ENCODE measurements at places on chromosomes 12 and 14.

- DNase-seq = no peak
Measured at GRCh38 chr14:51369814-51370213, 129.8 kb downstream of the TMX1 start.

- no peak for DNase-seq
Measured at GRCh38 chr14:34872822-34873588, 2.2 kb downstream of the BAZ1A start.

GRCh38 chr12:124713041-124713435, 145.6 kb upstream of the NCOR2 start:
- no peak for DNase-seq

DNA sequence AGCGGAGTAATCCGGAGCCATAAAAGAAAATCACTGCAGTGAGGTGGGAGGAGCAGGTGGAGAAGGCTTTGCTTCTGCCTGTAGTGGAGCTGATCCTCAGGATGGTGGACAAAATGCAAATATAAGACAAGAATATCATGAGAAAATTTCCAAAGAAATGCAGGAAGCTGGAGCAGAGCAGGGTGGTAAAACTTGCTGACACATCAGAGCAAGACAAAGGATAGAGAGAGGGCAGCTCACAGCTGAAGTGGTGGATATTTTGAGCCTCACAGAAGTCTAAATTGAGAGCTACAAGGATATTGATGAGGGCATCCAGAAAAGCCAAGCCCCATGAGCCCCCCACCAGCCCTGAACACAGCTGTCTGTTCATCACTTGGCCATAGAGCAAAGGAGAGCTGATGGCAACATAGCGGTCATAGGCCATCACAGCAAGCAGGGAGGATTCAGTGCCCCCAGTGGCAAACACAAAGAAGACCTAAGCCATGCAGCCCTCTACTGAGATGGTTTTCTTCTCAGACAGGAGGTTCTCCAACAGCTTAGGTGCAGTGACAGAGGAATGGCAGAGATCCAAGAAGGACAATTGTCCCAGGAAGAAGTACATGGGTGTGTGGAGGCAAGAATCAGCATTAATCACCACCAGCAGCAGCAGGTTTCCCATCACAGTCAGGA, 30.0 kb upstream of the ANP32D start:
- DNase-seq = peak; percentile 14

DNA sequence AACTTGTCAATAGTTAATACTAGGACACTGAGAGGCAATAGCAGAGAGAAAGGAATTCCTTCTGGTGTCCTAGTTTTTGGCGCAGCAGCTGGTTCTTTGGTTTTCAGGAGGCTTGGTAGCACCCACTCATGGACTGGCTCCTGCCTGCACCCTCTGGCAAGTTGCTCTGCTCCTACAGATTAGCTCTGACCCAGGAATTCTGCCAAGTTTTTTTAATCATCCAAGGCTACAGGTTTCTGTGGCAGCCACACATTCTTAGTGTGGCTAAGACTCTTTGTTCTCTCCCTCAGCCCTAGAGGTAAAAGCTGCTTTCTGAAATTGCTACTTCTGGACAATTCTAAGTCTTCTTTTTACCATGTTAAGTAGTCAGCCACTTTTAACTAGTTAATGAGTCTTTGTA, 72.0 kb upstream of the FKBP4 start:
- no peak for DNase-seq

DNA sequence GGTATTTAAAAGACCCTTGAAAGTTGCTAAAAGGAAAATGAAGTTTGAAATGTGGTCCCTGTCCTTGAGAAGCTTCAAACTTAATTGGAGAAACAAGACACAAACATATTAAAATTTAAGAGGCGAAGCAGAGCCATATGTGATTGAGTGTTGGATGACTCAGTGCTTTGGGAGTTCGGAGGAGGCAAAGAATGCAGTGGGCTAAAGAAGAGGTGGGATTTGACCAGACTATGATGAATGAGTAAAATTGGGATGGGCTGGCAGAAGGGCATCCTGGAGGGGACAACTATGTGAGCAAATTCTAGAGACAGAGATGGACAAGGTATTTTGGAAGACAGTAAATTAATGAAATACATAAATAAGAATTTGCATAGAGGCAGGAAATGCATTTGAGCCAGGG, 358.6 kb downstream of the EGLN3 start:
- no peak for DNase-seq

DNA sequence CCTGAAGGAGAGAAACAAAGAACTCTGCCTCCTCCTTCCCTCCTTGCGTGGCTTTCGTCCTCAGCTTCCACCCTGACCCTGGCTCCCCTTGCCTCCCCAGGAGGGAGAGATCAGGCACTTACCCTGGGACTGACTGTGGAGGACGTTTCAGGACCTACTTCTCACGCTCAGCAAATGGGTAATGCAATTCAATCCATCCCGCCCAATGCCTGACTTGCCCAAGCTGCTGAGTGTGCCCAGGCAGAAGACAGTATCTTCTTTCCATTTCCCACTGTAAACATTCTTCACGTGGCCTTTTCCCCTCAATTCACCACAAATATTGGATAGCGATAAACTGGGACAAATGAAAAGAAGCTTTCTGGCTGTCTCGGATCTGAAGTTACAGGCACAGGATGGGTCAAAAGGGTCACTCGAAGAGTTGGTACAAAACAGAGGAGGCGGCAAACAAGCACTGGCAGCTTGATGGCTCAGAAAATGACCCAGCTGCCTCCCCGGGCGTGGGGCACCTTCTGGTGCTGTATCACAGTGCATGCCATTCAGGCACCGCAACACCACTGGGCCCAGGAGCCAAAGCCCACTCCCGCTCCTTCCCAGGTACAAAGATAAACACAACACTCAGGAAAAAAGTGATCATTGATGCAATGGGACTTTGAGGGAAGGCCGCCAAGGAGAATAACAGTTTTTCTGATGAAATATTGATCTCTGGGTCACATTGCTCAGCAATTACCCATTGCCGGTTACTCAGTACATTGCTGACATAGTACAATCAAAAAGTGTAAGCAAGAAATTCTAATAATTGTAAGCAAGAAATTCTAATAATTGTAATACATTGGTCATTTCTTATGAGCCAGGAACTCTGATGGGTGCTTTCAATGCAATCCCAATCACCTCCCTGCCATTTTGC, 65.8 kb downstream of the TRIM9 start:
- DNase-seq = peak; percentile 47

Data from retina (tissue), 1 donor.